ENCODE measurements at places on chromosomes 16 and 17. TPM values are rescaled to one million over a fixed set of nuclear protein-coding genes. Genes with fewer than 3 reads are reported as not detected.

The GNPTG gene
- total RNA-seq = 44.3 TPM

The NUPR1 gene
- 68.8 TPM for total RNA-seq

The PSME3IP1 gene
- total RNA-seq = 32.9 TPM

The SARM1 gene
- total RNA-seq = 4.7 TPM

The SOST gene
- not detected for total RNA-seq

Data from right lobe of liver (tissue), 6 donors.